ENCODE measurements at places on chromosomes 16 and 17. TPM values are rescaled to one million over a fixed set of nuclear protein-coding genes. Genes with fewer than 3 reads are reported as not detected.

ITGAX gene
- 188 TPM for total RNA-seq

ACSM5 gene
- 4.3 TPM for total RNA-seq

DNA sequence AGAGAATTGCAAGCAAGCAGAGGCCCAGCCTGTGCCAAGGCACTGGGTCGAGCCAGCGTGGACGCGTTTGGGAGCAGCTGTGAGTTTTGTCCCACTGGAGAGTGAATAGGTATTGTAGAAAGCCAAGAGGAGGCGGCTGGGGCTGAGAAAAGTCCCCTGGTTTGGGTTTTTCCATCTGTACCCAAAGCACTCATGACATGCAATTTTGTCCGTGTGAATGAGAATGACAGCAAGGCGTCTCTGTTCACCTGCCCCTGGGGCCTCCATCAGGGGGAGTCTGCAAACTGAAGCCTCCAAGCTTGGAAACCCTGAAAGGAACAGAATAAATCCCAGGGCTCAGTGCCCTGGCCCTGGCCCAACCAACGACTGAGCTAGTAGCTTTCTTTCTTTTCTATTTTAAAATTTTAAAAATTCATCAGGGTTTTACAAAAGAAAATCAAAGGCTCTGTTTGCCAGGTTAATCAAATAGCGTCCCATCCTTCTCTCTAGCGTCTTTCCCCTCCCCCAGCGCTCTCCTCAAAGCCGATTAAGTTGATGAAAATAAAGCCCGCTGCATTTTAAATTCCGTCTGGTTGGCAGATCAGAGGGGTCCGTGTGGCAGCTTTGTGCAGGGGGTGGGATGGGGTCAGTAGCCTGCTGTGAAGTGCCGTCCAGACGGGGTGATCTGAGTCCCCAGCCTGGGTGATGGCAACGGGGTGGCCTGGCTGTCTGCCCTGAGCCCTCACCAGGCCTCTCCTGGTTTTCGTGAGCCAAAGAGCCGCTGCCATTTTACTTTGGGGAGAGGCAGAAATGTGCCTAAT, 171.0 kb downstream of the KATNIP start:
- peak overlapping the region; percentile 19 for H3K4me3 ChIP-seq
- peak overlapping the region; percentile 71 for H3K27ac ChIP-seq
- H3K27me3 ChIP-seq, result no peaks in the 10 kb centered on the region

- no peaks in the 10 kb centered on the region for H3K36me3 ChIP-seq
- no peak for DNase-seq
- no peak overlapping the region for H3K4me3 ChIP-seq
- H3K4me1 ChIP-seq, result peaks cover 7% of the 10 kb centered on the region
- no peaks in the 10 kb centered on the region for H3K27me3 ChIP-seq
These were observed 301.1 kb upstream of the FOXF1 start for GRCh38 chr16:86209202-86209601.

- peaks cover 62% of the 10 kb centered on the region for H3K36me3 ChIP-seq
- DNase-seq, result peak; percentile 74
- no peaks in the 10 kb centered on the region for H3K27me3 ChIP-seq
- no peak overlapping the region for H3K4me3 ChIP-seq
- H3K27ac ChIP-seq, result no peak overlapping the region
- H3K4me1 ChIP-seq, result peaks cover 33% of the 10 kb centered on the region
These were observed 5.2 kb downstream of the CISD3 start for GRCh38 chr17:38735161-38735997.

DNA sequence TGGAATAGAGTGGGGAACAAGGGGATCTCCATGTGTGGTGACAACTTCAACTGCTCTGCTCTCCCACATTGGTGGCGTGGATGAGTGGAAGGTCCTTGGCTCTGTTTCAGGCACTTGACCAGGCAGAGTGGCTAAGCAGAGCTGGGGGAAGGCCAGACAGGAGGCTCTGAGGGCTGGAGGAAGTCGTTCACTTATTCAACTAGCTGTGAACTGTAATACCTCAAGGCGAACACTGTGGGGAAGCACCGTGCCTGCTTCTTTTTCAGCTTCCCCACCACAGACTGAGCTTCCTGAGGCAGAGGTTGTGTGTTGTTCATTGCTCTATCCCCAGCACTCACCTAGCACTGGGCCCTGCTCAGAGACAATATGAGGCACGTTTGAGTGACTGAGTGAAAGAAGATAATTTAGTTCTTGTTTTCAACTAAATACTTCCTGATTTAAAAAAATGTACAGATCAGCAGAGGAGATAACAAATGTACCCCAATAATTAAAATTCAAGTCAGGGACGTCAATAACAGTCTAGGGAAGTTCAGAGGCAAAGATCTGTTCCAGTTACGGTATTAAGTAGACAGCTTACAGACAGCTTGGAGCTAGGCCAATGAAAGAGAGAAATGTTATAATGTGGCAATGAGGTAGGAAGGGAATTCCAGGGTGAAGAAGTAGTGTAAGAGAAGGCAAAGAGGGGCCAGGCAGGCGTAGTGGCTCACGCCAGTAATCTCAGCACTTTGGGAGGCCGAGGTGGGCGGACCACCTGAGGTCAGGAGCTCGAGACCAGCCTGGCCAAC, 34.7 kb downstream of the MYO18A start:
- H3K4me1 ChIP-seq, result peaks cover 76% of the 10 kb centered on the region
- H3K27ac ChIP-seq, result peak overlapping the region; percentile 16
- DNase-seq, result peak; percentile 83
- no peaks in the 10 kb centered on the region for H3K36me3 ChIP-seq

DNA sequence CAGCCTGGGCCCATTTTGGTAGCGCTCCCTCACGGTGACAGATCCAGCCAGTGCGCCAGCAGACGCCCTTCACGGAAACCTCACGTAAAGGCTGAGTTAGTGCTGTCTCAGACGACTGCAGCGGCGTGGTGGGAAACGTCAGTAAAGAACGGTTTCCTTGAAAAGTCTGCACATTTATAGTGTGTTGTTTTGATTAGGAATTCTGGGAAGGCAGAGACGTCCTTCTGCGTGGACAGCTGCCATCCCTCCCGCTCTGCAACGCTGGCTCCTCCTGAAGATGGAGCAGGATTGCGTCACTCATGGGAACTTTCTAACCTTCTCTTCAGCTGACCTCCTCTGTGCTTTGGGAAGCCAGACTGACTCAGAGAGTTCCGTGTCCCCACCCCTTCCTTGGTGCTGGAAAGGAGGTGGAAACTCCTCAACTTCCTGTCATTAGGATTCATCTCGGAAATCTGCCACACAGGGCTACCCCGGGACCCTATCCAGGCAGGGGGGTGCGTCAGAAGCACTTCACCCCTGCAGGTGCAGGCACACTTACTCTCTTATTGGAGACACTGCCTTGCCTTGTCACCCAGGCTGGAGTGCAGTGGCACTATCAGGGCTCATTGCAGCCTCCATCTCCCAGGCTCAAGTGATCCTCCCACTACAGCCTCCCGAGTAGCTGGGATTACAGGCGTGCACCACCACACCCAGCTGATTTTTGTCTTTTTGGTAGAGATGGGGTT, 24.3 kb upstream of the CRISPLD2 start:
- no peak for DNase-seq
- no peaks in the 10 kb centered on the region for H3K36me3 ChIP-seq
- H3K27ac ChIP-seq, result peak overlapping the region; percentile 22
- no peaks in the 10 kb centered on the region for H3K27me3 ChIP-seq
- H3K4me3 ChIP-seq, result no peak overlapping the region

GRCh38 chr17:48441231-48441711, 11.3 kb upstream of the SKAP1 start:
- H3K36me3 ChIP-seq, result no peaks in the 10 kb centered on the region
- DNase-seq, result no peak
- no peak overlapping the region for H3K27ac ChIP-seq
- H3K4me1 ChIP-seq, result peaks cover 9% of the 10 kb centered on the region
- peaks cover 5% of the 10 kb centered on the region for H3K27me3 ChIP-seq

Measured in lower lobe of right lung (tissue), 2 donors.